Right renal cortex interstitium (tissue), 3 donors: ENCODE measurements at places on chromosomes 7 and 10.
A peak's percentile ranks its signal among the peaks of the same experiment; 100 is the strongest.

GRCh38 chr10:51894771-51895578 lies 195.6 kb upstream of the CSTF2T start:
- no peak for DNase-seq

DNA sequence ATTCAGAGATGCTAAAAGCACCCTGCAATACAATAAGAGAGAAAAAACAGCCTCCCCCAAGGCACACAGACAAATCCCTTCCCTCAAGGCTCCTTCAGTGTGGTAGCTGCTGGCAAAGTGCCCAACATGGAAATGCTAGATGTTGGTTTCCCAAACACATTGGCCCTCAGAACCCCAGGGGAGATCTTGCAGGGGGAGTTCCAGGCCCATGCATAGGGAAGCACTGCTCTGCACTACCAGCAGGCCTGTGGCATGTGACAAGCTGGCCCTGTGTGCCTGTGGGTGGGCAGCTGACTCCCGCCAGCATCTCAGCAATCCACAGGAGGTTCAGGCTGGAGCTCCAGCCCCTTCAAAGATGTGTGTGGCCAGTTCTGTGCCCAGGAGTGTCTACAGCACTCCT lies 16.8 kb upstream of the CSGALNACT2 start:
- DNase-seq = no peak

- no peak for DNase-seq
These were observed 50.8 kb downstream of the RBM20 start for GRCh38 chr10:110694820-110695538.

GRCh38 chr10:95287281-95287680 lies 3.5 kb downstream of the PDLIM1 start:
- no peak for DNase-seq

DNA sequence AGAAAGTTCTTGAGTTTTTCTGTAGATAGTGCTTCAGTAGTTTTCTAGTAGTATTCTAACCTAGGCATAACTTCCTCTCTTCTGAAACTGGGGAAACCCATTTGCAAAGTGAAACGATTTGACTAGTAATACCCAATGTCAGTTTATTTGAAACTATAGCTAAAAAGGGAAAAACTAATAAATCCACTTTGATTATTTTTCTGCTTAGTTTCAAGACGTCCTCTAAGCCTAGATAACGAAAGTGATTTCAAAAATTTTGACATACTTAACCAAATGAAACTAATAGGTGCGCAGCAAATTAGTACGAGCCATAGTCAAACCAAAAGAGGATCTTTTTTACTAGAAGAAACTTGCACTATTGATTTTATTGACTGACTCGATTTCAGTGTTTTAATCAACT lies 9.8 kb upstream of the SP8 start:
- no peak for DNase-seq

DNA sequence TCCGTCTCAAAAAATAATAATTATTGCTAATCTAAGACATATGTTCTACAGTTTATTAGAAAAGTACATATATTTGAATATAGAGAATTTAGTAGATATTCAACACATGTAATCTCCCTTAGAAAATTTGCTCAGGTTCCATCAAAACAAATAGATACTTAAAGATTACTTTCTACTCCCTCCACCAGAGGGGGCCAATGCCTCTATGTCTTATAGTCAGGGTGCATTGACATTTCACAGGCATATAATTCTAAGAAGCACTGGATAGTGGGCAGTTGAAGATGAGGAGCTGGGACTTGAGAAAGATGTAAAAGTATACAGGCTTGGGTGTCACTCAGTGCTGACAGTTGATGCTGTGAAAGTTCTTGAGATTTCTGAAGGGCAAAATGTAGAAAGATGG lies 301.6 kb upstream of the HPS1 start:
- no peak for DNase-seq

GRCh38 chr7:23136216-23136615 lies 30.6 kb downstream of the KLHL7 start:
- DNase-seq = no peak

GRCh38 chr7:17526621-17527020 lies 228.2 kb downstream of the AHR start:
- DNase-seq = no peak

DNA sequence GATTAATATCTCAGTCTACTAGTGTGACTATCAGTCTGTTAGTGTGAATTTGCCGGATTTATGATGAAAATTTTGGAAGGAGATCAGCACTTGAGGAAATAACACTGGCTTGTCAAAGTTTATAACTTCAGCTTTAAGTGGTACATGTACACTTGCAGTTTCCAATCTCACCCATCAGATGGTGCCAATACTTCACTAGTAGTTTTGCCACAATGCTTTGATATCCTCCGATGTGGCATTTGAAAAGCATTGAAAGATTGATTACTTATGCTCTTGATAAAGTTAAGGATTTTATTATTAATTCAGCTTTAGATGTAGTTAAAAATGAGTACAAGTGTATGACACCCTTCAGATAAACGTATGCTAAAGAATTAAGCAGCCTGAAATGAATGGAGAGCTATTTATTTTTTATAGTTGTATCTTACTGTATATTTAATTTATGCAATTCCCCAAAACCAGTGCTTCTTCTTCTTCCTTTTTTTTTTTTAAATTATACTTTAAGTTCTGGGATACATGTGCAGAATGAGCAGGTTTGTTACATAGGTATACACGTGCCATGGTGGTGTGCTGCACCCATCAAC lies 98.2 kb downstream of the ANLN start:
- DNase-seq = peak; percentile 32

DNA sequence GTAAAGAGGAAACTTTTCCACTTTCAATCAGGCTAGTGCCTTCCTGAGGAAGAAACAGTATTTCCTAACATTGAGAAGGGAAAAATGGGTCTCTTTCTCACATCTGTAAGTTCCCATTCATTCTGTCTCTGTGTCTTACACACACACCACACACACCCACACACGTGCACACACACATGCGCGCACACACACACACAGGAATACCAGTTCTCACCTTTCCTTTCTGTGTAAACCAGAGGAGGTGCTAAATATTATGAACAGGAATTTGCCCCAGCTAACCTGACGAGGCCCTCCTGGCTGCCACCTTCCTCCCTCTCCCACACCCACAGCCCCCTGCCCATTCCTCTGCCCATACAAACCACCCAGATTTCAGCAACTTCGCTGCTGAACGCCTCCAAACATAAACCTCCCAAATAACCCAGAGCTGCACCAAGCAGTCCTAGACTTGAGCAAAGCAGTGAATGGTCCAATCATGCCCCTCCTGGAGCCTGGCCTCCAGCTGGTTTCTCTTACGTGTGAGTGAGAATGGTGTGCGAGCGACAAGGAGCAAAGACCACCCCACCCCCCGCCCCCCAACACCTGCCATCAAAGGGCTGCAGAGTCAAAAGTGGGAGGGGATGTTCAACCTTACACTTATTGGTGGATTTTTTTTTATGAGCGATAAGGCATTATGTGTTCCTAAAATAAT lies 190.5 kb downstream of the HECW1 start:
- no peak for DNase-seq

DNA sequence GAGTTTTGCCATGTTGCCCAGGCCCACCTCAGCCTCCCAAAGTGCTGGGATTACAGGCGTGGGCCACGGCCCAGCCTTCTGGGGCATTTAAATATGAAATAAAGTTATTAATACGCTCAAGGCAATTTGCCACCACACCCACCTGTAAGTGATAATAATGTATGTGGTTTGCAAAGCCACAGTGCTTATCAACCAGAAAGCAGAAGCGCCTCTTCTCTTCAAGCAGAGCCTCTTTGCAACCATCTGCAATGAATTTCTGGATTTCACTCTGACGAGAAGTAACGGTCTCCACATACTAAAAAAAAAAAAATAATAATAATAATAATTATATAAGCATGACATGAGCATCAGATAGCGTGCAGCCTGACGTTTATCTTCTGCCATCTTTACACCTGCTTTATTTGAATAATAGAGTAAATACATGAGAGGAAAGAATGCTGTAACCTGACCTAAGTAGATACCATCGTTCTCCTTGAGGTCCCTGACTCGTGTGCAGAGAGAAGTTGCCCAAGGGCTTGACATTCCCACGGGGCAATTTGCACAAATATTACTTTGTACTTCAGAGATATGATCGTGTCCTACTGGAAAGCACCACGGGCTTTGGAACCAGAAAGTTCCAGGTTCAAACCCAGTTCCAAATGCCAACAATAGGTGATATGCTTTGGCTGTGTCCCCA lies 34.0 kb downstream of the BRI3 start:
- DNase-seq = no peak

DNA sequence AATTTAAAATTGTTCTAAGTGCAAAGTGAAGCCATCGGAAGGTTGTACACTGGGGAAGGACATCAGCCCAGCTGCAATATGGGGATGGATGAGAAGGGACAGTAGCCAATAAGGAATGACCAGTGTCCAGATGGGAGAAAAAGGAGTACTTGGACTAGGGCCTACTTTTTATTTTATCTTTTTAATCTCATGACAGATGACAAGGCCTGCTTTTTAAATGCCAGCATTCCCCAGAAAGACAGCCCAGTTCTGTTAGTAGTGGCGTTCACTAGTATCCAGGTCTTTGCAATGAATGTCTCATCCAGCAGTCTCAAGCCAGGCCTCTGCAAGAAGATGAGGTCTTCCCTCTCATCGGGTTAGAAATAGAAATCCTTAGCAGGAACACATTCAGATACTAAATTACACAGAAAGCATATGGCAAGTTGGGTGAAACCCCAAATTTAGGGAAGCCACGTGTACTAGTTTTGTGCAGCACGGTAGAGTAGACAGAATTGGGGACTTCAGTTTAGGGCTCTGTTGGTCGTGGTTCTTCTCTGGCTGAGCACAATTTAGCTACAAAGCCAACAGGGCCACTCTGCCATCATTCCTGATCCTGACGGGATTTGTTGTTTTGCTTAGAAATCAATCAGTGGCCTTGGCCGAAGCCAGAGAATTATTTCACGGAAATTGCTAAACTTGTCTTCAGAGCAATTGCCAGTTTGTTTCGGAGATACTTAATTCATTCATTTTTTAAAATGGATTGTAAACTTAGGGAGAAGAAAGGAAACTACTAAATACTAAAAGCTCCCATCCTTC lies 227.8 kb downstream of the ARHGAP21 start:
- no peak for DNase-seq

DNA sequence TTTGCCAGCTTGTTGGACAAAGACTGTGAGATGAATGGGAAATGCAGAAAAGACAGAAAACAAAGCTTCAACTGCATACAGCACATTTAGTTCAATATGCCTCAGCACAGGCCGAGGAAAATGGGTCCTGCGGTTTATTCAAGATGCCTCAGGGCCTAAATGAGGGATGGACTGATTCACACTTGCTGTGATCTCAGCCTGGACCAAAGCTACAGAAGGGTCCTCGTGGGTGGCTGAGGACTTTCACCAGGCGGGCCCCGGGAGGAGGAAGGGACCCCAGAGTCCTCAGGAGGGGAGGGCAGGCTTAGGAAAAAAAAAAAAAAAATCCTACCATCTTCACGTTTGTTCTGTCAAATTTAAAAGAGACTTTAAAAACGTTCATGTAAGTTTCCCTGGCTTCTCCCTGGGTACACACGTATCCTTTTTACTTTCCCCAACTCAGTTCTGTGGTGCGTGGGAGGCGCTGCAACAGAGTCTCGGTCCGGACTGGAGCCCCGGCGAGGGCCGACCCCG lies 624 bp upstream of the ZNF783 start:
- peak; percentile 12 for DNase-seq

DNA sequence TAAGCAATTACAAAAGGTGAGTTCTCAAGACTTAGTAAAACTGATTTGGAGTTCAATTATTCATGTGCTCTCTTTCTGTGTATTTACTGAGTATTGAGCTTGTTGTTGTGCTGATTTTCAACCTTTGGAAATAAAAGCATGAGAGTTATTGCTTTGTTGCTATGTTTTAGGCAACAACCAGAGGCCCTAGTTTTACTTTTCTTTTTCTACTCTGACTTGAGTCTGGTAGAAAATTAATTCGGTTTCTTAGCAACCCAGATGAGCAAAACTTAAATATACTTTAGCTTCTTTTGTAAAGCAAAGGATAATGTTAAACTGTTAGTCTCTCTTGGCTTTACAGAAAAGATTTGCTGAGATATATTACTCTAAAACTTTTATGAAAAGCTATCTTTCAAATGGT lies 66.4 kb upstream of the SCIN start:
- DNase-seq = no peak

DNA sequence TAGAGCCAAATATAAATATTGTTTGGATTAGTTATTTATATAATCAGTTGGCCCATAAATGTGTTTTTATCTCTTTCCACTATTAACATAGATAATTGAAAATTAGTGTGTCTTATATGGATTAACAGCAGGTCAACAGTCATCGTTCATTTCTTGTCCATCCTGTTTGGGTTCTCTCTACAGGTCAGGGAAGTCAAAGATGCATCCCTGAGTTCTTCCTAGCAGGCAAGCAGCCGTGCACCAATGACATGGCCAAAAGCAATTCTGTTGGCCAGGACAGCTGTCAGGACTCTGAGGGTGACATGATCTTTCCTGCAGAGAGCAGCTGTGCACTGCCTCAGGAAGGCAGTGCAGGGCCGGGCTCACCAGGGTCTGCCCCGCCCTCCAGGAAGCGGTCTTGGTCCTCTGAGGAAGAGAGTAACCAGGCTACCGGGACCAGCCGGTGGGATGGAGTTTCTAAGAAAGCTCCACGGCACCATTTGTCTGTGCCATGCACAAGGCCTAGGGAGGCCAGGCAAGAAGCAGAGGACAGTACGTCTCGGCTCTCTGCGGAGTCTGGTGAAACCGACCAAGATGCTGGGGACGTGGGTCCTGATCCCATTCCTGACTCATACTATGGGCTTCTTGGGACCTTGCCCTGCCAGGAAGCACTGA lies 15.9 kb downstream of the FBH1 start:
- no peak for DNase-seq

DNA sequence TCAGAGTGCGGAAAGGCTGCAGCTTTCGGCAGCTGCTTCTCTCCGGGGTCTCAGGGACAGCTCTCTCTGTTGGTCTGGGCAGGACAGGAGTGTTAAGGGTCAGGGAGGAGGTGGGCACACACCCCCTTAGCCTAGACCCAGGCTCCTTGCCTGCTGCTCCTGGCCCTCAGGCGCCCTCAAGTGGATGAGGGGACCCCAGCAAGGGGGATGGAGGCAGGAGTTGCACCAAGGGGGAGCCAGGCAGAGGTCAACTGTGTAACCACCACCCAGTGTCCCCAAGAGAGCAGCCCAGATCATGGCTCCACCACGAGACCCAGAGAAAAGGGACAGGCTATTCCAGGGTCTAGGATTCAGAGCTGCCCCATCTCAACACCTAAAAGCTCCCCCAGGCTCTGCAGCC lies 26.9 kb downstream of the SPOCK2 start:
- DNase-seq = no peak

- no peak for DNase-seq
These were observed 60.9 kb downstream of the CALML3 start for GRCh38 chr10:5585517-5586206.
